ENCODE measurements at places on chromosomes 4 and X.

DNA sequence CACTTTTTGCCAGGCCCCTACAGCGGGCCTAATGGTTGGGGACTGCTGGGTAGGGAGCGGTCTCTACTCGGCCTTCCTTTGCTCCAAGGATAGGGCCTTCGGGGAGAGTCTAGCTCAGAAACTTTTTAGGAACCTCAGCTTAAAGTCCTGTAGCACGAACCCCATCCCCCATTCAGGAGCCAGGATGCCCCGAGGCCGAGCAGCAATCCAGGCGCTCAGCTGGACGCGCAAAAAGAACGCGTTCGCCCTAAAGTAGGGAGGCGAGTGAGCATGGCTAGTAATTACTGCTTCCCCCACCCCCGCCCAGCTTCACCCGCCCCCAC is 9.7 kb downstream of the POU4F2 start:
- no peak for DNase-seq

DNA sequence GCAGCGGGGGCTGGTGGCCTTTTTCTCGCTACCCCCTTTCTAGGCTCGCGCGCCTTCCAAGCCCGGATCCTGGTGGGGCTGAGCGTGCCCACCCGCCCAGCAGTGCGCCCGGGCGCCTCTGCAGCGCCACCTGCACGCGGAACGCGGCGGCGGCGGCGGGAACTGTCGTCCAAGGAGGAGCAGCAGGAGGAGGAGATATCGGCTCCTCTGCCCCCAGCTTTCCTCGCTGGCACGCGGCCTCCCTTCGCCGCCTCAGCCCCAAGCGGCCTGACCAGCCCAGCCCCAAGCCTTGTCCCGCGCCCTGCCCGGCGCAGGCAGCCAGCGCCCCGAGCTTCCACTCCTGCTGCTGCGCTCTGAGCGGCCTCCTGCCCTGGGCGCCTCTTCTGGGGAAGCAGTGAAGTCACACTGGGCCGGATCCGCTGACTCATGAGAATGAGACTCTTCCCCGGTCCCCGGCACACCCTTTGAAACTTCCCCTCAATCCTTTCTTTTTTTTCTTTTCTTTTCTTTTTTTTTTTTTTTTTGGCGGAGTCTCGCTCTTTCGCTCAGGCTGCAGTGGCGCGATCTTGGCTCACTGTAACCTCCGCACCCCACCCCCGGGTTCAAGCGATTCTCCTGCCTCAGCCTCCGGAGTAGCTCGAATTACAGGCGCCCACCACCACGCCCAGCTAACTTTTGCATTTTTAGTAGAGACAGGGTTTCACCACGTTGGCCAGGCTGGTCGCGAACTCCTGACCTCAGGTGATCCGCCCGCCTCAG is 10.6 kb upstream of the ELF4 start:
- peak; percentile 45 for DNase-seq

DNA sequence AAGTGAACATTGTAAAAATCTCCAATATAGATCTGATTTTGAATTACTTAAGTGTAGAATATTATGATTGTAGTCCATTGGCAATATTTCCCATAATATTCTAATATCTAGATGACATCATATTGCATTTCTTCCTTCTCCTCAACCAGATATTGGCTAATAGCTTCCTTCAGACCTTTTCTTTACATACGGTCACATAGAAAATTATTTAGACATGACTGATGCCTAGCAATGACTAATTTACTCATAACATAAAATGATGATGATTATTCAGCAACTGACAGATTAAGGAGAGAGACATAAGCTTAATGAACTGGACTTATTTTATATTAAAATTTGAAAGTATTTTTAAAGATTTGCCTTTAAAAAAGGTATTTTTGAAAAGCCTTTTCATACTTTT is 1287.6 kb downstream of the STIM2 start:
- no peak for DNase-seq

DNA sequence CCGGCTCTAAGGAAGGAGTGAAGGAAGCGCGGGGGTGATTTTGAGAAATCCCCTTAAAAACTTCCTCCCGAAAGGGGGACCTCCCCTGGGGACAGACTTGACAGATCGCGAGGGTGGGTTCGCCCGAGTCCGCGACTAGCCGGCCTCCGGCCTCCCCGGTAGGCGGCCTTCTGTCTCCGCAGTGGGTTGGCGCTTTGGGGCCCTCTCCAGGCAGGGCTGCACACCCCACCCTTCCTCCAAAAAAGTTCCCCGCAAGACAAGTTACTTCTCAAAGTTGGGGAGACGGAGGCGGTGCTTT is 24.8 kb downstream of the HOPX start:
- no peak for DNase-seq

DNA sequence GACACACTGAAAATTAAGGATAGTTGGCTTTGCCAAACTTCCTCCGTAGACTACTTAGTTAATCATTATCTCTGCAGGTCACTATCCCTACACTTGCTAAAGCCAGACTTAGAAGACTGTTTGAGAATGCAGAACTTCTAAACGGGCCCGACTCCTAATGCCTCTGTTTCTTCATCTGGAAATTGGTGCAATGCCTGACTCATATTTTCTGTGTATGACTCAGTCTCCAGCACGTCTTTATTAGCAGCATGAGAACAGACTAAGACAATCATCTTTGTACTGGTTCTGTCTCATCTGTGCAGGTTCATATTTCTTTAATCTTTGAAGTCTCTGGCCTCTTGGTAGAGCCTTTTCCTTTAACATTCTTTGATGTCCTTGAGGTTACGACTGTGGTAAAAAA is 411.9 kb upstream of the ACTRT1 start:
- DNase-seq = no peak

GRCh38 chr4:87938746-87939145 is 36.8 kb upstream of the SPP1 start:
- DNase-seq = no peak

GRCh38 chr4:67465032-67465762 is 80.1 kb downstream of the CENPC start:
- no peak for DNase-seq

DNA sequence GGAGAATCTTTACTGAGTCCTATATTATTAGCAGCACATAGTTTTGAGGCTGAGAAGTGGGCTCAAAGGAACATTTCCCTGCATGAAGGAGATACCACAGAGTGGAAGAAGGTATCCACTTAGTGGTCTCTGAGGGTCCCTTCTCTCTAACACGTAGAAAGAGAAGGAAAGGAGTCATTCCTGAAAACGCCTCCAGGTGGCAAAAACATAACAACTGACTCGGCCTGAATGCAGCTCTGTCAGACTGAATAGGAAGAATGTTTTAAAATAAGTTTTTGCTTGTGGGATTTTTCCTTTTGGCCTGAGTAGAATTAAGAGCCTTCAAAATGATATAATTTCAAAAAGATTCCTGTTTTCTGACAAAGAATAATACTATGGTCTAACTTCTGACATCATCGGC is 23.3 kb downstream of the RPGR start:
- DNase-seq = no peak

DNA sequence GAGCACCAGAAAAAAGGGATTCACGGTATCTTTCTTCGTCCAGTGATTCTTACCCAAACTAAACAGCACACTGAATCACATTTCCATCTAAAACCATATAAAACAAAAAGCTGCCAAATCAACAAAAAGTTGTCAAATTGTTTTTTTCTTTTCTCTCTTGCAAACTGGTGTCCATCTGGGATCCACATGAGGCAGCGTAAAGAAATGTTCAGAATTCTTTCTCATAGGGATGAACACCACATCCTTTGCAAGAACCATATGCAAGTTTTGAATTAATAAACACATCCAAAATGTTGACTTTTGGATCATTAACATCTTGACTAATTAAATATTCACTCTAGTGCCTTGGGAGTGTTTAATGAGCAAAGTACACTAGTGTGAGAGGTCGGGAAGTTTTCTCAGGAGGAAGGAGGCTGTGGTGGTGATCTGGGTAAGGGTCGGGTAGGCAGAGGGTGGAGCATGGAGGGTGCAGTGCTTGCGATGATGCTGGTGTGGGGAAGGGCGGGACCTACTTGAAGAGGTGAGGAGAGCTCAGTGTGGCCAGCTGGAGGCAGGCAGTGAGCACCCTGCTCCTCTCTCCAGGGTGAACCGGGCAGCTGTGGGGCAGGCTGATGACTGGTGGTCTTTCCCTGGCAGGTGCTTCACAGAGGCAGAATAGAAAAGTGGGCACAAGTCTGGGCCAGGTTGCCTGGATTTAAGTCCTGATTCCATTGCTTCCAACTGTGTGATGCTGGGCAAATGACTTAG is 72.8 kb downstream of the NSUN7 start:
- DNase-seq = no peak

- no peak for DNase-seq
Measured at GRCh38 chr4:38711066-38711465, 47.1 kb downstream of the KLF3 start.

GRCh38 chrX:65679071-65679540 is 11.7 kb downstream of the MSN start:
- DNase-seq = no peak

All from T follicular helper cell (primary cell).